Glomerular endothelial cell (primary cell): ENCODE measurements at places on chromosomes 2 and 18. TPM values are rescaled to one million over a fixed set of nuclear protein-coding genes. Genes with fewer than 3 reads are reported as not detected.

The RAD51AP2 gene
- not detected in 2 replicates for total RNA-seq

The TUBA3E gene
- total RNA-seq = not detected in 2 replicates

The EMILIN1 gene
- total RNA-seq = 3.5 and 7.3 TPM in 2 replicates

The CHST9 gene
- total RNA-seq = 0.05 TPM in 1 of 2 replicates, not detected in the other

The TRIP12 gene
- total RNA-seq = 126 and 215 TPM in 2 replicates

The B3GNT7 gene
- total RNA-seq = 0.44 and 1.2 TPM in 2 replicates

The COLEC12 gene
- total RNA-seq = 13.2 and 31.7 TPM in 2 replicates

The WDCP gene
- total RNA-seq = 9.1 and 10.4 TPM in 2 replicates

The DUSP2 gene
- 0.10 and 0.18 TPM in 2 replicates for total RNA-seq

The KCNF1 gene
- total RNA-seq = 1.3 and 2.3 TPM in 2 replicates

The UGT1A4 gene
- 0.12 TPM in 1 of 2 replicates, not detected in the other for total RNA-seq

The CYP27A1 gene
- 15.8 and 24.0 TPM in 2 replicates for total RNA-seq

The SLC23A3 gene
- 1.3 TPM in 1 of 2 replicates, not detected in the other for total RNA-seq

The MPP4 gene
- total RNA-seq = 24.4 and 40.1 TPM in 2 replicates

The PLCL1 gene
- total RNA-seq = 5.0 and 5.3 TPM in 2 replicates

The TMEM178A gene
- total RNA-seq = 0.68 and 1.9 TPM in 2 replicates

The SLC16A14 gene
- 1.1 and 3.1 TPM in 2 replicates for total RNA-seq

The GPR45 gene
- total RNA-seq = not detected in 2 replicates

The GDF7 gene
- 0.73 and 9.5 TPM in 2 replicates for total RNA-seq

The C2orf92 gene
- total RNA-seq = 0.78 and 3.3 TPM in 2 replicates

The DRC1 gene
- not detected in 2 replicates for total RNA-seq

The PER2 gene
- 1.5 and 3.7 TPM in 2 replicates for total RNA-seq

The DNER gene
- 5.4 and 13.4 TPM in 2 replicates for total RNA-seq

The MERTK gene
- total RNA-seq = 10.3 and 18.8 TPM in 2 replicates

The CPO gene
- total RNA-seq = 0.48 TPM in 1 of 2 replicates, not detected in the other

The SLC4A1AP gene
- 18.1 and 26.4 TPM in 2 replicates for total RNA-seq

The DNAH6 gene
- total RNA-seq = 0.05 TPM in 1 of 2 replicates, not detected in the other

The POTEF gene
- total RNA-seq = 0.06 TPM in 1 of 2 replicates, not detected in the other

The CLHC1 gene
- 2.8 and 4.8 TPM in 2 replicates for total RNA-seq
